ENCODE measurements at places on chromosomes 16 and 17.
A peak's percentile ranks its signal among the peaks of the same experiment; 100 is the strongest.

DNA sequence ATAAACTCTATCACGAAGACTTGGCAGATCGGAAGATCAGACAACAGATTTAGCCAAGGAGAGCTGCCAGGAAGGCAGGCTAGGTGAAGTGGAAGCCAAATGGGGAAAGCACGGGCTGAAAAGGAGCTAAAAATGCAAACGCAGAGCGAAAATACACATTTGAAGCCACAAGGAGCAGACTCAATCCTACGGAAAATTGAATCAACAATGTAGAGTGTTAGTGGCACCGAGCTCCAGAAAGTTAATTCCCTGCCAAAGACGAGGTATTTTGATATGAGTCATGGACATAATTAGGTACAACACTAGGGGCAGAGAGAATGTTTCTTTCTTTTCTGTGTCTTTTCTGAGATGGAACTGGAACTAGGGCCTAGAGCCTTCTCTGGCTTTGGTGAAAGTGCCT lies 20.7 kb downstream of the GSG1L start:
- no peak for DNase-seq

GRCh38 chr17:64092952-64093451 lies 36.9 kb downstream of the ERN1 start:
- no peak for DNase-seq

- DNase-seq, result peak; percentile 24
These were observed 912 bp downstream of the USP22 start for GRCh38 chr17:21041741-21042457.

DNA sequence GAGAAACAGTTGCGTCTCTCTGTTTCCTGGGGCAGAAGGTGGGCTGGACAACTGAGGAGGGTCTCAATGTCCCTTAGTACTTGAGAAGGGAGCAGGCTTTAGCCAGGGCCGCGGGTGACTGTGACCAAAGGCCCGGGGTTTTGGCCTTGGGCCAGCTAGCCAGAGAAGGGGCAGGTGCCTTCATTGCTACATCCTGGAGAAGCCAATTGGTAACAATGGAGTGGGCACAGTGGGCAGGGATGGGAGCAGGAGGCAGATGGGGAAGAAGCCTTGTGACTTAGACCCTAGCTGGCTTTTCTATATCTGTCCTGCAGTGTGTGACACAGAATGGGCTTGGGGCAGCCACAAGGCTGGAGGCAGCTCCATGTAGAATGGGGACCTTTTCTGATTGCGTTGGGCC lies 46.0 kb downstream of the CLEC16A start:
- DNase-seq, result no peak

- no peak for DNase-seq
These were observed 4.9 kb upstream of the RBL2 start for GRCh38 chr16:53429221-53429943.

- no peak for DNase-seq
These were observed 5.0 kb downstream of the ATP5PD start for GRCh38 chr17:75041656-75042280.

DNA sequence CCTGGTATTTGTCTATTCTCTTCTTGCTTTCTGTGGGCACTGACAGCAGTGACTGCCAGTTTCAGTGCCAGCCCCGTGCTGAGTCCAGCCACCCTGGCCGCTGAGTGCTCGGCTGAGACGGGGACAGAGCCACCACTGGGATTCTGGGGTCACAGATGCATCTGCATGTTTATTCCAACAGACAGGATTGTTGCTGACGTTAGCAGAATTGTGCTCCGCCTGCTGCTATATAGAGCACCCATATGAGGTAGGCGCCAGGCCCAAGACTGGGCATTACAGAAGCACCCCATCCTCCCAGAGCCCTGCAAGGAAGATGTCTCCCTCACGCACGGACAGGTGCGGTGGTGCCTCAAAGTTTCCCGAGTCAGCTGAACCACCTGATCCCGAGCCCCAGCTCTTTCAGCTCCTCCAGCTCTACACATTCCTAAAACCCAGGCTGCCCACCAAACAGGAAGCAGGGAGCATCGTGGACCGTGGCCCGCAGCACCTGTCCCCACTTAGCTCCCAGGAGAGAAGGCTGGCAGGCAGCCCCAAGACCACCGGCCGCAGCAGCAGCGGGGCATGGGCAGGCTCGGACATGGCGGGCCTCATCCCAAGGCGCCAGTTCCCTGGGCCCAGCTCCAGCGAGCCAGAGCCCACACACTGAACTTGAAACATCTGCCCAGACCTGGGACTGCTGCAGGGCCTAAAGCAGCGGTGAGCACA lies 44.9 kb upstream of the RASD1 start:
- DNase-seq, result no peak

DNA sequence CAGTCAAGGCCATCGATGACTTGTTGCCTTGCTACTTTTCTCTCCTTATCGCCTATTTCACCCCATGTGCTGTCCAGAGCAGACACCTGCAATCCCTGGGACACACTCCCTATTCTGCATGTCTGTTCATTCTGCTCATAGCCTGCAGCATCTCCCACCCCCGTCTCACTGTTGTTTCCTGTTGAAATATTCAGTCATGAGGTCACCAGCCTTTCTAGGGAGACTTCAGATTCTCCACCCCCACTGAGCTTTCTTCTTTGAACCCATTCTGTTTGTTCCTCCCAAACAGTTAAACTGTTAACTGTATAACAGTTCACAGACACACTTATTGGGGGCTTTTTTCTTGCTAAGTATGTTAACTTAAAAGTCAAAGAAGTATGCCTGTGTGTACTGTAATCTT lies 94.4 kb downstream of the AATF start:
- no peak for DNase-seq

GRCh38 chr17:80446645-80447405 lies 29.6 kb downstream of the NPTX1 start:
- DNase-seq, result no peak

DNA sequence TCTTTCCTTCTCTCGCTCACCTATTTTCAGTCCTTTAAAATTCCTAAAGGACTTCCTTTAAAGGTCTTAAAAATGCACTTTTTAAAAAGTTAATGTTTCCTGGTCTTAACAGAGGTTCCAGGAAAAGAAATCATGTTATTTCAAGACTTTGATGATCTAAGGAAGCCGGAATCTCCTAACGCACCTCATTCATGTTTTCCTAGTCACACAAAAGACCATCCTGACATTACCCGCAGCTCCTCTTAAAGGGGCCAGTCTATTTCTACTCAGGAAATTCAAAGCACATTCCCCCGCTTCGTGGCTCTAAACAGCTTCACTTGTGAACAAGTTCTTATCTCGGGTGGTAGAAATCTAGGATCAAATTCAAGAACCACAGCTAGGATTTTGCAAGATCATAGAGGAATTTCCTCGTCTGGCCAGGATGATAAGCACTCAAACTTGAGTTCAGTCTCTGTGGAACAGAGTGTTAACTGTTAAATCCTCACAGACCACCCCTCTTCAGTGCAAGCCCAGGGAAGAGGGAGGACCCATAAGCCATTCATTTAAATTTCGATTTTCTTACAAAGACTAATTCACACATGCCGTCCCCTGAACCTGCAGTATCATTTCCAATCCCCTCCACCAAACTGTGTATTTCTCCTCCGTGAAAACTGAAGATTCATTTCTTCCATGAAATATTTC lies 137.1 kb upstream of the AXIN2 start:
- DNase-seq, result no peak

- DNase-seq, result no peak
These were observed 428.7 kb downstream of the CNTNAP4 start for GRCh38 chr16:76705892-76706291.

DNA sequence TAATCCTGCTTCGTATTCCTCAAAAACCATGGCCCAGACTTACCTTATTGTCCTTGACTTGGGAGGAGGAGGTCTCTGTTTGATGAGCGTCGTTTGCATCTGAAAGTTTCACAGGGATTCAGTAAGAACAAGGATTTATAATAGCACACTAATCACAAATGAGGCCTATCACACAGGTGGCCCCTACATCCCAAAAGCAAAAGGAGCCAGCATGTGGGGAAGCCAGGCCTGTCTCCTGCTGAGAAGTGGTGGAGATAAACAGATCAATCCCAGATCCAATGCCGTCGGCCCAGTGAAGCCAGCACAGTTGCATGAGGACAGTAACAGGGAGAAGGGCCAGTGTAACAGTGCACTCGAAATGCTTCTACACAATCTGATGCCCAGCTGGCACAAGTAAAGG lies 13.3 kb upstream of the EVPL start:
- DNase-seq, result no peak

- DNase-seq, result no peak
These were observed 48.2 kb upstream of the MEIOC start for GRCh38 chr17:44607836-44608690.

DNA sequence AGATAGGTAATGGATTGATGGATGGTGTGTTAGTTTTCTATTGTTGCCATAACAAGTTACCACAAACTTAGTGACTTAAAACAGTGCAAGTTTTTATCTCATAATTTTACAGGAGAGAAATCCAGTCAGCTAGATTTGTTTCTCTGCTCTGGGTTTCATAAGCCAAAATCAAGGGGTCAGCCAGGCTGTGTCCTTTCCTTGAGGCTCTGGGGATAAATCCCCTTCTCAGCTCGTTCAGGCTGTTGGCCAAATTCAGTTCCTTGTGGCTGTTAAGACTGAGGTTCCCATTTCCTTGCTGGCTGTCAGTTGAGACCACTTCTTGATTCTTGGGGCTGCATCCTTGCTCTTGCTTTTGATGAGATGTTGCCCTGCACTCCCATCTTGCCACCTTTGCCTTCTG lies 204.9 kb upstream of the CDH13 start:
- DNase-seq, result no peak

- no peak for DNase-seq
These were observed 5.9 kb downstream of the FAHD1 start for GRCh38 chr16:1832838-1833454.

DNA sequence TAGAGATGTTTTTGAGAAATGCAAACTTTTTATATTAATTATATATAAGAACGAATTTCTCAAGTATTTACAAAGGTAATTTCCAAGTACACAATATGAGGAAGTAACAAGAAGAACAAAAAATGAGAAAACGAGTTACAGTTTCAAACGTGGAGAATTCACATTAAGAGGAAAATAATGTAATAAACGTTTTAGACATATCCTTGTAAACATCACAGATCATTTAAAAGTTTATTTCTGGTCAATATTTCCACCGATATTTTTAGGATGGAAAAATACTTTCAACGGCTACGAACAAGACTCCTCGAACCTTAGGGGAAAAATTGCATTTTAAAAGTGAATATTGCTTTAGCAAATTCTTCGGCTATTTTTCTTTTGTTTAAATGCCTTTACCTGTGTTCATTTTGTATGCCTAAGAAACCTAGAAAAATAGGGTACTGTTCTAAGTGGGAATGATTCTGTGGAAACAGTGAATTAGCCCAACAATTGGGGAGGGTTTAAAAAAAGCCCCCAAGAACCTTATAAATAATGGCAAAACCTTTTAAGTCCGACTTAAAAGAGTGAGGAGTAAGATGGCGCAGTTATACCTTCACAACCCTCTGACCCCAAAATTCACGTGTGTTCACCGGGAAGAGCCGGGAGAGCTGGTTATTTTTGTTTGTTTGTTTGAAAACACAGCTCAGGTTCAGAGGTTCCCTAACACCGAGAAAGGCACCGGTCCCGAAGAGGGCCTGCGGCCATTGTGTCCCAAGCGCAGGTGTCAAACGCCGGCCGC lies 3.3 kb downstream of the HNF1B start:
- no peak for DNase-seq

GRCh38 chr17:17741349-17742023 lies 60.2 kb downstream of the RAI1 start:
- DNase-seq, result no peak

- DNase-seq, result no peak
These were observed 120.2 kb downstream of the RAP1GAP2 start for GRCh38 chr17:2916461-2916860.

GRCh38 chr17:43360376-43360738 lies 38.4 kb upstream of the ARL4D start:
- DNase-seq, result peak; percentile 36

GRCh38 chr16:85899444-85899843 lies 482 bp downstream of the IRF8 start:
- no peak for DNase-seq

DNA sequence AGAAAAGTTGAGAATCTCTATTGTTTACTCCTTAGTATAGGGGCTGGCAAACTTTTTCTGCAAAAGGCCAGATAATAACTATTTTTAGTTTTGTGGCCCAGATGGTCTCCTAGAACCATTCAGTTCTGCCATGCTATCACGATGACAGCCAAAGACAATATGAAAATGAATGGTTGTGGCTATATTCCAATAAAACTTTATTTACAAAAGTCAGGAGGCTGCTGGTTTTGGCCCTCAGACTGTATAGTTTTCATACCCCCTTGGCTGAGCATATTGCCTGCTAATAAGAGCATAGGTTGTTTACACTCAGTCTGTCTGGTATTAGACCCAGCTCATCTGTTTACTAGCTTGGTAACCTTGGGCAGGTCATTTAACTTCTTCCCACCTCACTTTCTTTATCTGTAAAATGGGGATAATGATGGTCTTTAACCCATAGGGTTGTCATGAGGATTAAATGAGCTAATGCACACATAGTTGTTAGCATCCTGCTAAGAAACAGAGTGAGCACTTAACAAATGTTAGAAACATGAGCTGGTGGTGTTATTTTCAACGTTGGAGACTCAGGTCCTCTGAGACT lies 156.3 kb downstream of the MSI2 start:
- no peak for DNase-seq

- no peak for DNase-seq
These were observed 6.9 kb upstream of the C16orf78 start for GRCh38 chr16:49366669-49367068.

DNA sequence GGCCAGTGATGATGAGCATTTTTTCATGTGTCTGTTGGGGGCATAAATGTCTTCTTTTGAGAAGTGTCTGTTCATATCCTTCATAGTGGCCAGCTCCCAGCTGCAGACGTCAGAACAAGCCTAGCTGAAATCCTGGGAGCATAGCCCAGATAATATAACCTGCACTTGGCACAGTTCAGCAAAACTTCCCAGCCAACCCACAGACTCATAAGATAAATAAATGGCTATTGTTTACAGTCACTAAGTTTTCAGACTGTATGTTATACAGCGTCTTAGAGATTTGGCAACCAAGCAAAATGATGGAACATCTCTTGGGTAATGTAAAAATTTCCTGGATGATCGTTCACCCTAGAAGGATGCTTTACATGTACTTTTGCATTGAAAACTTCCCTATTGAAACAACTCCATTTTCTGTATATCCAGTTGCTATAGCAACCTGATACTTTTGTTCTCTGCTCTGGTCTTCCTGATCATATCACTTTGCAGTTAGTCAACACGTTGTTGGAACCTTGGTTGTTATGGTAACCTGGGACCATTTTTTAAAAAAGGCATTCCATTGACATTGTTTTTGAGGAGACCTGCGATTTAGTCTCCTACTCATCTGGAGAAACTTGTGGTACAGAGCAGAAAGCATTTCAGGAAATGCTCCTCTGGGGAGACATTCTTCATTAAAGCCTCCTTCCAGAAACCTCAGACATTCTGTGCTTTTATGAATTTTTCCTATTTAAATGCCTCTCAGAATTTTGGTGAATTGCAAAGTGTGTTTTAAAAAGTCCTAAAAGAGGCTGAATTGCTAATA lies 378.7 kb downstream of the HS3ST4 start:
- no peak for DNase-seq

GRCh38 chr17:1590029-1590746 lies 27.6 kb upstream of the PITPNA start:
- no peak for DNase-seq

- DNase-seq, result no peak
These were observed 294.4 kb downstream of the NPIPA8 start for GRCh38 chr16:18041864-18042834.

Measured in activated naive CD4-positive, alpha-beta T cell (primary cell).